ENCODE measurements at places on chromosomes 13 and 19.

GRCh38 chr19:40283414-40284250, 1.5 kb downstream of the AKT2 start:
- DNase-seq, result no peak

- no peak for DNase-seq
These were observed 703 bp downstream of the NEK3 start for GRCh38 chr13:52158629-52159158.

GRCh38 chr13:48831248-48831647, 144.5 kb upstream of the FNDC3A start:
- DNase-seq, result no peak

DNA sequence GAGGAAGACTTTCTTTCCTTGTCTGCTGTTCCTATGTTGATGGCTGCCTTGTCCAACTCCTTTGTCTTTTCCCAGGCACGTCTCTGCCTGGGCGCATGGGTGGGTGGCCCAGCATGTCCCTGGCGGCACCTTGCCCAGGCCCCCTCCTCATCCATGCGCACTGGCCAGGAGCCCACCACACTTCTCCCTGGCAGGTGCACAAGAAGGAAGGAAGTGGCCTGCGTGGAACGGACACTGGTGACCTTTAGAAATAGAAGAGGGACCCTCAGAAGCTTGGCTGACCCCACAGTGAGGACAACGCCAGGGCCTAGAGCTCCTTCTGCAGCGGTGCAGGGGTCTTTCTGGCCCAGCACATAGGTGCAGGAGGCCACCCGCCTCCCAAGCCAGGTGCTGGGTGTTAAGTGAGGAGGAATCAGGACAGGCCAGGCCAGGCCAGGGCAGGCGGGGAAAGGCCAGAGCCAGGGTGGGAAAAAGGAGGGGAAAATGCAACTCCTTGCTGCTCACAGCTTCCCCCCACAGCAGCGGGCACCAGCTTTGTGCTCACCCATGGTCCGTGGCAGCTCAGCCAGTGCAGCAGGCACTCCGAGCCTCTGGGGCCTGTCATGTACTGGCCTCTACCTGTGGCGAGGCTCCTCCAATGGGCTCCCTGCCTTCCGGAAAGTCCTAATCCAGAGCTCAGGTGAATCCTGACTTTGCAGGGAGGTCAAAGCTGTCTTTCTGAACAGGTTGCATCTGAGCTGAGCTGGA, 104.0 kb downstream of the SOX1 start:
- DNase-seq, result no peak

- no peak for DNase-seq
These were observed 6.4 kb downstream of the YIPF2 start for GRCh38 chr19:10921910-10922637.

- DNase-seq, result no peak
These were observed 459 bp downstream of the PCDH20 start for GRCh38 chr13:61415058-61415721.

- no peak for DNase-seq
These were observed 897.0 kb downstream of the EFNB2 start for GRCh38 chr13:105638426-105638825.

- DNase-seq, result no peak
These were observed 116.7 kb downstream of the COL4A2 start for GRCh38 chr13:110423689-110424302.

DNA sequence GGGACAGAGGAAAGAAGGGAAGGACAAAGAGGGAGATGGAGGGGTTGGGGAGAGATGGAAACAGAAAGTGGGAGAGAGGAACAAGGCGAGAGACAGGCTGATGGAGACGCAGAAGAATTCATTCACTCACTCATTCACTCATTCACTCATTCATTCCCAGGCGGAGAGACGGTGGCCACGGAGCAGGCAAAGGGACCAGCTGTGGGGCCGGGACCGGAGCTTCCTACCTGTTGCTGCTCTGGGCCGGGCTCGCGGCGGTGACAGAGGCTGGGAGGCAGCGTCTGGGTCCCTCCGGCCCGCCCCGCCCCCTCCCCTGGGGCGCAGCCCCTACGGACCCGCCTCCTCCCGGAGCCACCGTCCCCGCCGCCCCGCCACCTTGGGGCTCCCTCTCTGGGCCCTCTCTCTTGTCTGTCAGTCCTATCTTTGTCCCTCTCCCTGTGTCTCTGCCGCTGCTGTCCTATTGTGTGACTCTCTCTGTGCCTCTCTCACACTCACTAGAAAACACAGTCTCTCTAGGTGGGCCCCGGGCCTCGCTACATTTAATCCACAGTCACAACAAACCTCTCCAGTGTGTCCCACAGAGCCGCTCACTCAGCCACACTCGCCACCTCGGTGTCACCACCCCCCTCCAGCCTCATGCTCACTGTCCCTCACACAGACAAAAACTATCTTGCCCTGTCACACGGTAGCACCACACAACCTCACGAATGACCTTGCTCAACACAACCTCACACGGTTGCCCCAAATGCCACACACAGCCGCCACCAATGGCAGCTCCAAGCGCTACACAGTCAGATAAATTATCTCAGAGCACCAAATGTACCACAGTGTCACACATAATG, at the start of gene GNG8:
GNG8 (minus strand) TSS at position 283 of the 842 bp plus-strand sequence. CDS start 1,520 bp downstream, outside the sequence.
- no peak for DNase-seq
